ENCODE measurements at places on chromosomes 12 and 14. TPM values are rescaled to one million over a fixed set of nuclear protein-coding genes. Genes with fewer than 3 reads are reported as not detected.

DNA sequence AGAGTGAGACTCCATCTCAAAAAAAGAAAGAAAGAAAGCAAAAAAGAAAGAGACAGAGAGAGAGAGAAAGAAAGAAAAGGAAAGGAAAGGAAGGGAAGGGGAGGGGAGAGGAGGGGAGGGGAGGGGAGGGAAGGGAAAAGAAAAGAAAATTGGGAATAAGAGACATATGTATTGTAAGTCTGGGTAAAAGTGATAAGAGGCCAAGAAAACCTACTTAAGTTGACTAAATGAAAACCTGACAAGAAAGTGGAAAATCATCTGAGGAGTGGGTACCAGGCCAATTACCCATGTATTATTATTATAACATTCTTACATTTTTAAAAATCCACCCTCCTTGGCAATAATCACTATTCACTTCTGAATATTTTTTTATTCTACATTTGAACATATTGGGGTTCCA, 46.0 kb downstream of the JKAMP start:
- no peak for DNase-seq
- no peaks in the 10 kb centered on the region for H3K4me1 ChIP-seq
- no peak overlapping the region for H3K4me3 ChIP-seq
- H3K27me3 ChIP-seq, result no peaks in the 10 kb centered on the region

- DNase-seq, result no peak
- H3K27me3 ChIP-seq, result no peaks in the 10 kb centered on the region
- no peaks in the 10 kb centered on the region for H3K36me3 ChIP-seq
- no peaks in the 10 kb centered on the region for H3K4me1 ChIP-seq
Measured at GRCh38 chr12:41981758-41982157, 162.9 kb downstream of the GXYLT1 start.

Gene WSCD2
- total RNA-seq, result 2.2 TPM

DNA sequence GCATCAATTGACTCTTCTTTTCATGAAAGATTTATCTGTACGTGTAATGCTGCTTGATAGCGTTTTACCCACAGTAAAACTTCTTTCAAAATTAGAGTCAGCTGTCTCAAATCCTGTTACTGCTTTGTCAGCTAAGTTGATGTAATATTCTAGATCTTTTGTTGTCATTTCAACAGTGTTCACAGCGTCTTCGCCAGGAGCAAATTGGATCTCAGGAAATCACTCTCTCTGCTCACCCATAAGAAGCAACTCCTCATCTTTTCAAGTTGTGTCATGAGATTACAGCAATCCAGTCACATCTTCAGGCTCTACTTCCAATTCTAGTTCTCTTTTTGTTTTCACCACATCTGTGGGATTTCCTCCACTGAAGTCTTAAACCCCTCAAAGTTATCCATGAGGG, 9.5 kb downstream of the PCNX1 start:
- H3K4me1 ChIP-seq, result peaks cover 7% of the 10 kb centered on the region
- H3K4me3 ChIP-seq, result no peak overlapping the region
- no peak for DNase-seq
- H3K27me3 ChIP-seq, result no peaks in the 10 kb centered on the region
- no peak overlapping the region for H3K27ac ChIP-seq
- no peaks in the 10 kb centered on the region for H3K36me3 ChIP-seq

DNA sequence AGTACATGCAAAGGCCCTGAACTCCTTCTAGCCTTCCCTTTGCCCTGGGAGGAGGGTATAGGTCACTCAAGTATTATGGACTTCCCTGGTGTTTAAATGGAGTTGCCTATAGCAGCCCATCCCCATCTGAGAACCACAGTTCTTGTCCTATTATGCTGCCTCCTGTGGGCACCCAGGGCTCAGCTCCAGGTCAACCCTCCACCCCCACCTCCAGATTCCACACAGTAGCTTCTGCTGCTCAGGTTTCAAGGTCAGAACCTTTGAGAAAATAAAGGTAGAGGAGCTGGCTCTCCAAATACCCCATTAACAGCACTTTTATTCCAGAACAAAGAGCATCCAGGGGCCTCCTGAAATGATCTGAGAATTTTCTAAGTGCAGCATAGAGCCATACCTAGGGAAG, 57.4 kb downstream of the ACTN1 start:
- DNase-seq, result no peak
- H3K4me1 ChIP-seq, result peaks cover 72% of the 10 kb centered on the region
- peak overlapping the region; percentile 74 for H3K27ac ChIP-seq
- H3K27me3 ChIP-seq, result no peaks in the 10 kb centered on the region
- H3K36me3 ChIP-seq, result peaks cover 73% of the 10 kb centered on the region

DNA sequence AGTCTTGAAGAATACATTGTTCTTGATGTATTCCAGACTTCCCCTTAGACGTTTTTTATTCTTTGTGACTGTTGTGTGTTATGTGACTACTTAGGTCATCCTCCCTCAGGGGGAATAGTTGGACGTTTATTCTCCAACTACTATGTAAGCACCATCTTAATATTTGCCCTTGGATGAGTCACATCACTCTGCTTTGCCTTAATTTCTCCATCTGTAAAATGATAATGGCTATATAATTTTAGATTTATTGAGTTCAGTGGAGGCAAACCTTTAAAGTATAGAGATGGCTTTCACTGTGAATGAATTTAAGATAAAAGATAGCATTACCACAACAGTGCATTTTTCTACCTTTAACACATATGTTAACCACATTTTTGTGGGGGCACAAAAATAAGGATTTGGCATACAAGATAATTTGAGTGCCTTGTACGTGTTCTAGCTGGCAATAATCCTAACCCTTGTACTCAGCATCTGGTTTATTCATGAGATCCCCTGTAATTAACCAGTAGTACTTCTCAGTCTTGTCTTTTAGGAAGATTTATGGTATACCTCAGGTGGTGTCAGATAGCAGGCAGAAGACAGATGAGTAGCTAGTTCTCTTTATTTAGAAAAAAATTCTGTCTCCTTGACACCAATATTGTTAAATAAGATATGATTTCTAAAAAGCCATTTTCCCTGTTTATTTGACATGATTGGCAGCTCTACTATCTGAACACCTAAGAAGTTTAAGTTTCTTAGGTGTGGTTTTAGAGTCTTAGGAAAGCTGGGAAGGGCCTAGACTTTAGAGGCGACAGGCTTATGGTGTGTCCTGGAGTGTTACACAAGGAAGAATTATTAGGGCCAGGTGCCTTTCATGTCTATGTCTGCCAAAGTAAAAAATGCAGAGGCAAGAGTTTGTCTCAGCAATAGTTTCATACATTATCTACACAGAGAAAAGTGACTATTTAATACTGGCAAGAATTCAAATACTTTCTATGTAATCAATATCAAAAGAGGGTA, 152.3 kb downstream of the RAD51B start:
- H3K27me3 ChIP-seq, result no peaks in the 10 kb centered on the region
- H3K36me3 ChIP-seq, result no peaks in the 10 kb centered on the region
- H3K27ac ChIP-seq, result peak overlapping the region; percentile 55
- no peak overlapping the region for H3K4me3 ChIP-seq
- DNase-seq, result no peak
- H3K4me1 ChIP-seq, result peaks cover 12% of the 10 kb centered on the region

- H3K27me3 ChIP-seq, result no peaks in the 10 kb centered on the region
- H3K36me3 ChIP-seq, result peaks cover 3% of the 10 kb centered on the region
- peaks cover 50% of the 10 kb centered on the region for H3K4me1 ChIP-seq
Measured at GRCh38 chr14:75720842-75721498, 59.9 kb downstream of the TTLL5 start.

Gene RPL10L
- not detected for total RNA-seq

- no peaks in the 10 kb centered on the region for H3K27me3 ChIP-seq
- peaks cover 31% of the 10 kb centered on the region for H3K4me1 ChIP-seq
- no peak overlapping the region for H3K4me3 ChIP-seq
- DNase-seq, result no peak
Measured at GRCh38 chr12:26807292-26807691, 25.7 kb downstream of the ITPR2 start.

Gene TRPV4
- not detected for total RNA-seq

DNA sequence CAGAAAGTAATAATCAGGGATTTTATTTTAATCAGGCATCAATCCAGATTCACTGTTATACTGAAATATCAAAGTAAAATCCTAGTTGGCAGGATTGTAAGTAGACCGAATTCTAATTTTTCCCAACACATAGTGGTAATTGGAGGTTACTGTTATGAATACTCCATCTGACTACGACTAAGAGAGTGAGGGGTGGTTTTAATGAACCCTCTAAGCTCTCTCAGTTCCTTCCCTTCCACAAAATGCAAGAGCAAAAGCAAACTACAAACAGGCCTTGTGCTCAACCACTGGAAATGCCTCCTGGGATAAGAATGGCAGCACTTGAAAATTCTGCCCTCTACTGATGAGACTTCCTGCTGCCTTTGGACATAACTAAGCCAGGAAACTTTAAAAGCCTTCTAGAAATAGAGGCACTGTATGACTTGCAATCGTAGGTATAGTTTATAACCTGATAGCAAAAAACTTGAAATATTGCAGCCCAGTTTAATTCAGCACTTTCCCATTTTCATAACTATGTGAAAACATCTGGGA, 184.8 kb downstream of the SLC16A7 start:
- H3K4me1 ChIP-seq, result no peaks in the 10 kb centered on the region
- H3K27ac ChIP-seq, result no peak overlapping the region
- H3K27me3 ChIP-seq, result no peaks in the 10 kb centered on the region

GRCh38 chr12:27779416-27779919, 565 bp upstream of the KLHL42 start:
- H3K27ac ChIP-seq, result peak overlapping the region; percentile 94
- no peaks in the 10 kb centered on the region for H3K27me3 ChIP-seq
- no peak for DNase-seq

GRCh38 chr12:77925536-77926108, 94.9 kb downstream of the NAV3 start:
- peak; percentile 93 for DNase-seq
- H3K4me1 ChIP-seq, result no peaks in the 10 kb centered on the region
- no peak overlapping the region for H3K4me3 ChIP-seq

Gene CD4
- total RNA-seq, result 25.9 TPM

GRCh38 chr14:76305268-76305826, 70.6 kb upstream of the ESRRB start:
- H3K27ac ChIP-seq, result no peak overlapping the region
- no peaks in the 10 kb centered on the region for H3K4me1 ChIP-seq
- H3K4me3 ChIP-seq, result no peak overlapping the region
- H3K27me3 ChIP-seq, result no peaks in the 10 kb centered on the region
- DNase-seq, result peak; percentile 47

Gene LBHD2
- not detected for total RNA-seq

DNA sequence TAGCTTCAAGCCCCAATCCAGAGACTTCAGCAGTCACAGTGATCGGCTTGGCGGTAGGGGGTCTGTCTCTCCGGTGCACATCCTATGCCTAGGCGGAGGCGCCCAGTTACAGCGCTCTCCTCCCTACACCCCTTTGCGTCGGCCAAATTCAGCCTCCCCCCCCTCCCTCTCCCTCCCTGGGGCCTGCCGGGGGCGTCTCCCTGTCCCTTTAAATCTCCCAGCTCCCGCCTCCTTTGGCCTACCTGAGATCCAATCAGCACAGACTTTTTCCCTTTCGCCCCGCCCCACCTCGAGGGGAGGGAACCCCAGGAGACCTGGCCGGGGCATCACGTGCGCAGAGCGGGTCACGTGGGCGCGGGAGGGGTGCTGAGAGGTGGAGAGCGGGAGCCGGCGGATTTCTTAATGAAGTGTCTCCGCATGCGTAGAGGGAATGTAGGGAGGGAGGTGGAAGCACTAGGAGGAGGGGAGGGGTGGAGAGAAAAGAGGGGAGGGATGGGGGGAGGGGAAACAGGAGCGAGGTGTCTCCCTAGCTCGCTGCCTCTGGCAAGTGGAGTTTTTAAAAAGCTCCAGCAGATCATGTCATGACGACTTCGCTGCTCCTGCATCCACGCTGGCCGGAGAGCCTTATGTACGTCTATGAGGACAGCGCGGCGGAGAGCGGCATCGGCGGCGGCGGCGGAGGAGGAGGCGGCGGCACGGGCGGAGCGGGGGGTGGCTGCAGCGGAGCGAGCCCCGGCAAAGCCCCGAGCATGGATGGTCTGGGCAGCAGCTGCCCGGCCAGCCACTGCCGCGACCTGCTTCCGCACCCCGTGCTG, at the start of gene HOXC13:
HOXC13 (plus strand) TSS at position 506 of the 815 bp plus-strand sequence; CDS start at position 582, 76 bp downstream.
- peaks cover 4% of the 10 kb centered on the region for H3K4me1 ChIP-seq
- no peak within 1 kb of the TSS for H3K27ac ChIP-seq
- DNase-seq, result peak; percentile 72
- peaks cover 100% of the 10 kb centered on the region for H3K27me3 ChIP-seq
- peak within 1 kb of the TSS; percentile 4 for H3K4me3 ChIP-seq
- H3K36me3 ChIP-seq, result no peaks in the 10 kb centered on the region

- H3K27me3 ChIP-seq, result no peaks in the 10 kb centered on the region
- DNase-seq, result no peak
- no peak overlapping the region for H3K27ac ChIP-seq
- H3K4me1 ChIP-seq, result no peaks in the 10 kb centered on the region
- no peaks in the 10 kb centered on the region for H3K36me3 ChIP-seq
Measured at GRCh38 chr12:68665016-68665569, 21.7 kb upstream of the NUP107 start.

GRCh38 chr12:57475271-57476161, 4.2 kb downstream of the ARHGAP9 start:
- peaks cover 35% of the 10 kb centered on the region for H3K4me1 ChIP-seq
- H3K27me3 ChIP-seq, result peaks cover 45% of the 10 kb centered on the region

DNA sequence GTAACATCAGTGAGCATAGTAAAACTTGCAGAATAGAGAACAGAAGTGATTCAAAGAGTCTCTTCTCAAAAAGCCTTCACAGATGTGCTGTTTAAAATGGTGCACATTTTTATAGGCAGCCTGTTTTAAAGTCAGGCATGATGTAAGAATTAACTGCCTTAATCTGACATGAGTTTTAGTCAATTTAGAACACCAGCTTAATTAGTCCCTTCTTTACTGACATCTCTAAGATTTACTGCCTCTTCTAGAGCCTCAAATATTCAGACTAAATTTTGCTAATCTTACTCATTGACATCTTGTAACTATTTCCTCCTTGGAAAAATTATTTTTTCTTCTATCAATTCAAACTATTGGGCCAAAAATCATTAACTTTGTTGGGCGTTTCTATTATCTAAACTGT, 782.5 kb downstream of the C12orf50 start:
- no peak for DNase-seq
- H3K27ac ChIP-seq, result no peak overlapping the region
- no peak overlapping the region for H3K4me3 ChIP-seq
- no peaks in the 10 kb centered on the region for H3K36me3 ChIP-seq

Gene KRT73
- total RNA-seq, result not detected

DNA sequence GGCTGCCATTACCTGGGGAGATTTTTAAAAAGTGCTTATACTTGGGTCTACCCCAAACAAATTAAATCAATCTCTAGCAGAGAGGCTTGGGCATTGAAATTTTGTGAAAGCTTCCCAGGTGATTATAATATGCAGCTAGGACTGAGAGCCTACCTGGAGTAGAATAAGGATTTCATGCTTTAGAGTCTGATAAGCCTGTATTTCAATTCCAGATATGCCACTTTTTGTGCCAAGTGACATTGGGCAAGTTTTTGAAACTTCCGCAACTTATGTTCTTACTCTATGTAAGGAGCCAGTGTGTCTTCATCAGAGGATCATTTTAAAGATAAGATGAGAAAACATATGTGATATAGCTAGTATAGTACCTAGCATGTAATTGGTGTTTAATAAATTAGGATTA, 159.8 kb upstream of the LRIG3 start:
- DNase-seq, result peak; percentile 18
- peak overlapping the region; percentile 50 for H3K27ac ChIP-seq
- no peaks in the 10 kb centered on the region for H3K36me3 ChIP-seq
- peaks cover 6% of the 10 kb centered on the region for H3K4me1 ChIP-seq

GRCh38 chr14:106530423-106531107, 1004.2 kb downstream of the TMEM121 start:
- H3K27me3 ChIP-seq, result peaks cover 28% of the 10 kb centered on the region
- H3K4me3 ChIP-seq, result no peak overlapping the region

Gene TEX52
- total RNA-seq, result not detected

GRCh38 chr12:89468017-89468416, 56.6 kb downstream of the GALNT4 start:
- H3K4me3 ChIP-seq, result no peak overlapping the region
- no peak overlapping the region for H3K27ac ChIP-seq
- DNase-seq, result no peak
- no peaks in the 10 kb centered on the region for H3K27me3 ChIP-seq
- no peaks in the 10 kb centered on the region for H3K36me3 ChIP-seq

Gene MAP1LC3B2
- 4.6 TPM for total RNA-seq

Gene HNRNPC
- total RNA-seq, result 400 TPM
